ENCODE measurements at places on chromosomes 7 and 10.

DNA sequence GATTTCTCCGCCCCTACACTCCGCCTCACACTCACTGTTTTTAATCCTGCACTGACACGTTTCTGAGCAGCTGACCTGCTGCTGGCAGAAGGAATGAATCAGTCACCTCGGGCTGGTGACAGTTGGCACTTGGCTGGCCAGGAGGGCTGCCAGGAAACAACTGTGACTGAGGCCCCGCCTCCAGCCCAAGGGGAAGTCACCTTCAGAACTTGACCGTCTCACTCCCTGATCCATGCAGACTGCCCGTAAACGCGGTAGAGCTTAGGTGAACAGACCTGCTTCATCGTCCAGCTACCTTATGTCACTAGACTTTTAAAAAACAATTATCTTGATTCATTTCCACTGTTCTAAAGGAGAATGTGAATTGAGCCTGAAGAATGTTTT lies 107.5 kb downstream of the DOCK1 start:
- no peaks in the 10 kb centered on the region for H3K27me3 ChIP-seq
- no peak for DNase-seq
- H3K36me3 ChIP-seq: no peaks in the 10 kb centered on the region
- H3K27ac ChIP-seq: no peak overlapping the region

- DNase-seq: no peak
- no peaks in the 10 kb centered on the region for H3K36me3 ChIP-seq
- no peaks in the 10 kb centered on the region for H3K4me1 ChIP-seq
- no peak overlapping the region for H3K27ac ChIP-seq
These were observed 844 bp downstream of the GRM3 start for GRCh38 chr7:86644282-86645224.

GRCh38 chr10:55474258-55474657 lies 673.2 kb upstream of the PCDH15 start:
- H3K36me3 ChIP-seq: no peaks in the 10 kb centered on the region
- no peak for DNase-seq
- H3K27ac ChIP-seq: no peak overlapping the region
- H3K4me3 ChIP-seq: no peak overlapping the region
- no peaks in the 10 kb centered on the region for H3K27me3 ChIP-seq

GRCh38 chr10:17648243-17649035 lies 4.5 kb downstream of the STAM start:
- H3K4me1 ChIP-seq: peaks cover 67% of the 10 kb centered on the region
- H3K27me3 ChIP-seq: no peaks in the 10 kb centered on the region
- peak; percentile 67 for DNase-seq

DNA sequence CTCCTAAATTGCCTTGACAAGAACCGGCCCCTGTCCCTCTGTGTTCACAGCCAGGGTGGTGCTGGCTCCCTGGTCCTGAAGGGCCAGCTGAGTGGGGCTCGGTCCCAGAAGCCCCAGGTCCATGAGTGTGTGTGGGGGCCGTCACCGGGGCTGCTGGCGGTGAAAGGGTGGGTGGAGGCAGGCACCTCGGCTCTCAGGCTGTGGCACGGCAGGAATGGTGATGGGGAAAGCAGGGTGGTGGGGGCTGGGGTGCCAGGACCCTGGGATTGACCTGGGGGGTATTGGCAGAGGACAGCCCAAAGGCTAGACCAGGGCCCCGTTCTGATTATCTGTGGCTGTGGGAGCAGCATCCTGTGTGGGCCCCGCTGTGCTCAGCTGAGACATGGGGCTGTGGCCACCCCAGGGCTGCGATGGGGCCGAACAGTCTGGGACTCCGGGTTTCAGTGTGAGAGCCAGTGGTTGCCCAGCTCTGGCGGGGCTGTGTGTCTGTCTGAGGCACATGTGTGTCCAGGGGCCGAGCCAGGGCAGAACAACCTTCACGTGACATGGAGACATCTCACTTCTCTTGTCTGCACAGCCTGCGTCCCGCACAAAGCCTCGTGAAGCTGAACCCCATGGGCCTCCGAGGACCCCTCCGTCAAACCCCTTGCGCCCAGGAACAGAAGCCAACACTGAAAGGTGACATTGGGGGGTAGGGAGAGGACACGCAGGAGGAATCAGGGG lies 144.2 kb downstream of the ELFN1 start:
- no peak overlapping the region for H3K27ac ChIP-seq
- H3K4me3 ChIP-seq: no peak overlapping the region
- H3K27me3 ChIP-seq: peaks cover 11% of the 10 kb centered on the region
- H3K4me1 ChIP-seq: peaks cover 5% of the 10 kb centered on the region
